ENCODE measurements at places on chromosomes 4 and X. TPM values are rescaled to one million over a fixed set of nuclear protein-coding genes. Genes with fewer than 3 reads are reported as not detected.

GUF1 gene
- 17.7 TPM for total RNA-seq

CXCL5 gene
- not detected for total RNA-seq

TMEM31 gene
- not detected for total RNA-seq

NRK gene
- total RNA-seq = 0.32 TPM

SCD5 gene
- total RNA-seq = 1.6 TPM

SPON2 gene
- 127 TPM for total RNA-seq

H2BW2 gene
- not detected for total RNA-seq

POU3F4 gene
- total RNA-seq = 0.14 TPM

ZNF630 gene
- 21.3 TPM for total RNA-seq

RASL11B gene
- total RNA-seq = 0.55 TPM

AWAT2 gene
- not detected for total RNA-seq

SEC24B gene
- total RNA-seq = 14.3 TPM

ELK1 gene
- total RNA-seq = 27.5 TPM

XAGE2 gene
- not detected for total RNA-seq

TMEM35A gene
- 2.0 TPM for total RNA-seq

ADGRG2 gene
- total RNA-seq = 0.41 TPM

NKX3-2 gene
- 19.5 TPM for total RNA-seq

PFKFB1 gene
- total RNA-seq = not detected

SLC10A4 gene
- not detected for total RNA-seq

ADH1A gene
- not detected for total RNA-seq

SULT1B1 gene
- 212 TPM for total RNA-seq

CHST7 gene
- total RNA-seq = 4.9 TPM
